ENCODE measurements at places on chromosomes 3 and 15.

GRCh38 chr15:49769225-49769624 lies 148.4 kb downstream of the DTWD1 start:
- DNase-seq = no peak

DNA sequence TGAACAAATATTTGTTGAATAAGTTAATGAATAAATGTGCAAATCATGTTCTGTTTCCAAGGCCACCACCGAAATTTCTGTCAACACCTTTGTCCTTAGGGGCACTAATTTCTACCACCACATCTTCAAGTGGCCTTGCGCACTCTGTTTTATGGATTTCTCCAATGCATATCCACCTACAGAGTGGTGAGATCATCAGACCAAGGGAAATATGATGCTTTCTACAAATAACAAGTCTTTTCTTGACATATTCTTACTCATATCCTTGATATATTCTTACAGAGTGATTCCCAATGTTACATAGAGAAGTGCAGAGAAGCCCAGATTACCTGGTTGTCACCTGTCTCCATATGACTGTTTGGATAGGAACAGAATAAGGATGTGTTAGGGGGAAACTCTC lies 36.1 kb upstream of the TMCO5A start:
- DNase-seq = no peak

- DNase-seq = no peak
Measured at GRCh38 chr3:14774431-14774830, 44.3 kb upstream of the FGD5 start.

DNA sequence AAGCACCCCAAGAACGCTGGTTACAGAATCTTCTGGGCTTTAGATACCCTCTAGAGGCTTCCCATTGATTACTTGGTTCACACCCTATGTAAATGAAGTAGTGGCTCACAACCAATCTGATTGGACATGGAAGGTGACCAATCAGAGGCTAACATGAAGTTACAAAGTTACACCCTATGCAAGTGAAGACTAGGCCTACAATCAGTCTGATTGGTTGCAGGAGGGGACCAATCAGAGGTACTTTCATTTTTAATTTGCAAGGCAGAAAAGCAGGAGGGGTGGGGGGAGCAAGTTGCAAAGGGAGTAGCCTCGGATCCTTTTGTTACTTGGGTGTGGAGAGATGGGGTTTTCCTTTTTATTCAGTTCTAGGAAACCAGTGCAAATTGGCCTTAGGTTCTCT lies 11.1 kb upstream of the RTP2 start:
- DNase-seq = no peak

DNA sequence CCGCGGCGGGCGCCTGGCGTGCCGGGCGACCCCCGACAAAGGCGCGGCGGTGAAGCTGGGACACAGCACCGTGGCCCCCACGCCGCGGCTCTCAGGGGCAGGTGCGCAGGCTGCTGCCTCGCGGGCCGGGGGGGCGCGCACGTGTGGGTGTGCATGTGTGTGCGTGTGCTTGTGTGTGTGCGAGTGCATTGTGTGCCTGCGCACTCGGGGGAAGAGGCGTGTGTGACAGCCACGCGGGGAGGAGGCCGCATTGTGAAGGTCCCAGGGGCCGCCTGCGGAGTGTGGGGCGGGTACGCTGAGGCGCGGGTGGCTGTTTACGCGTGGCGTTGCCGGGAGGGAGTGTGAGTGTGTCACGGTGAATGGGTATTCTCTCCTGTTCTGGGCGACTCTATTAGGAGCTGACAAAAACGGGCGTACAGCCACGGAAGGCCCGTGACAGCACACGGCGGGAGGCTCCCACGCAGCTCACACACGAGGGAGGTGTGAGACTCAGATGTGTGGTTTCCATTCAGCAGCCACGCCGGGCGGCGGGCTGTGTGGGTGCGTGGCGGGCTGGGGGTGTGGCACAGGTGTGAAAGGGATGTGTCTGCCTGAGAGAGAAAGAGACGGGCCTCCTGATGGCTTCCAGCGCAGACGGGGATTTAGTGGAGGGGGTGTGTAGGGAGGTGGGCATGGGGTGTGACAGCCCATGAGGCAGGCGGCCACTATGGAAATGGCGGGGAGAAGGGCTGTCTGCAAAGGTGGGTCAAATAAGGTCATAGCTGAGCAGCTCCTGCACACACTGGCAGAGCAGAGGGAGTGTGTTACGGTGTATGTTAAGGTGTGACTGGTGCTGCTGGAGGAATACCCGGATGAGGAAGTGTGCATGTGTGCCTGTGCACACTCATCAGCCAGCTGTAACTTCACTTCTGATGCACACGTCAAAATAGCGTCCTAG lies 750 bp downstream of the PODXL2 start:
- no peak for DNase-seq

- no peak for DNase-seq
Measured at GRCh38 chr15:82158811-82159210, 103.7 kb downstream of the EFL1 start.

DNA sequence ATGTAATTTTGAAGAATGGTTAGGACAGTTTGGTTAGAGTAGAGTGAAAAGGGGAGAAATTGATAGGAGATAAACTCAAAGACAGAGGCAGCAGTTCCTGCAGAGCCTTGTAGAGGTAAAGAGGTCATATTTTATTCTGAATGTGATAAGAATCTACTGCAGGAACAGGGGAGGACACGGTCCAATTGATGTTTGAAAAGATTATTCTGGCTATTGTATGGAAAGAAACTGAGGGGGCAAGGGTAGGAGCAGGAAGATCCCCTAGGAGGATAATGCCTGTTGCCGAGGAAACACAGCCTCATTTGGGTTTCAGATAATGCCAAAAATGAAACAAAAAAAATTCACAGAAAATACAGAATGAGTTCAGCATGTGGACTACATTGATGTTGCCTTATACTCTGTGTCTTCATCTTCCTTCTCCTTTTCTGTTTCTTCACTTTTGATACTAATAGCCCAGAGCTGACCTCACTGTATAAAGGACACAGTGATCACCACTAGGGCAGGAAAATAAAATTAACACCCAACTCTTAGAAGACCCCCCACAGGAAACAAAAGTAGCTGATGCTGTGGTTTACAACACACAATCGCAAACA lies 454.6 kb upstream of the UBE2E2 start:
- no peak for DNase-seq

All from NCI-H2107 (cell line).